ENCODE measurements at places on chromosomes 6 and 20.
A peak's percentile ranks its signal among the peaks of the same experiment; 100 is the strongest.

DNA sequence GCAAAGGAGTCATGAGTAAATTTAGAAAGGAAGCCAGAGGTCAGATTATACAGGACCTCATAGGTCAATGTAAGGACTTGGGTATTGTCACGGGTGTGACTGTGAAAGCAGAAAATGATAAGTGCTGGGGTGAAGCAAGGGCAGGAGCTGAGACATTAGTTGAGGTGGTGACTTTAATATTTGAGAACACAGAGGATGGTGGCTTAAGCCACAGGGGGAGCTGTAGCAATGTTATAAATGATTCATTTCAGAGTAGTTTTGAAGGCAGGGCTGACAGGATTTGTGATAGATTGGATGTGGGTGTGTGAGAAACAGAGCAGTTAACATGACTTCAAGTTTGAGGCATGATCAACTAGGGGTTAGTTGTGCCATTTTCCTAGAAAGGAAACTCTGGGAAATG lies 659.9 kb downstream of the EPM2A start:
- DNase-seq, result no peak

DNA sequence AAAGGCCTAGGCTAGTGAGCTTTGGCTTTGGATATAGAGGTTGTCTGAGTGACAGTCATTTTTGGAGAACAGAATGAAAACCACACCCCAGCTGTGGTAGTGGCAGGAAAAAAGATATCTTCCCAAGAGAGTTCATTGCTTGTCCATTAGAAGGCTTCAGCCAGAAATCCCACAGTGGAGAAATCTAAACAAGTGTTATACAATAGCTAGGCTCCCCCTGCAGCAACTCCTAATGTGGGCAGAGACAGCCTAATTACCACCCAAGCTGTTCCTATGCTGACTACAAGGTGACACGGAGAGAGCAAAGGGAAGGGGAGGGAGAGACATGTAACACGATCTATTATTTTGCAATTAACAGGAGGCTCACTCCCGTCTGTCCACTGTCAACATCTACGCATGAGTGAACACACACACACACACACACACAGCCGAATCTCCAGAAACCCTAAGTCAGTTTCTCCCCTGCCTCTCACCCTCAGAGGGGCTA lies 147.5 kb upstream of the TCF21 start:
- no peak for DNase-seq

- no peak for DNase-seq
Measured at GRCh38 chr6:117494694-117495318, 12.3 kb downstream of the DCBLD1 start.

DNA sequence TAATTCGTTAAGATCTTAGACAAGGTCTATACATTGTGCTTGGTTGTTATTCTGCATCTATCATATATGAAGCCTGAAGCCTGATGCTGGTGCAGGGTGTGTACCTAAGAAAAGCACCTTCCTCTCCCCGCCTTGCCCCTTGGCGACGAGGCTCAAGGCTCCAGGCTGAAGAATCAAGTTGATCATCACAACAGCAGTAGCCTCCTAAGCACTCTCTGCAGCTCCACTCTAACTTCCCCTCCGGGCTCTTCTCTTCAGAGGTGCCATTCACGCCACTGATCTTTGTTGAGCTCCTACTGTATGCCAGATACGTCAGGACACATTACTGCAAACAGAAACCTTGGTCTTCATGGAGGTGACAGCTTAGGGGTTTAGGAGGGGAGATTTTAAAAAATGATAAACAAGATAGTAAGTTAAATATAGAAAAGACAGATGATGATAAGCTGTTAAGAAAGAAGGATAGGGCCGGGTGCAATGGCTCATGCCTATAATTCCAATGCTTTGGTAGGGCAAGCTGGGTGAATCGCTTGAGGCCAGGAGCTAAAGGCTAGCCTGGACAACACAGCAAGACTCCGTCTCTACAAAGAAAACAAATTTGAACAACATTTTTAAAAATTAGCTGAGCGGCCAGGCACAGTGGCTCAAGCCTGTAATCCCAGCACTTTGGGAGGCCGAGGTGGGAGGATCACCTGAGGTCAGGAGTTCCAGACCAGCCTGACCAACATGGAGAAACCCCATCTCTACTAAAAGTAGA lies 38.4 kb upstream of the ZNF217 start:
- no peak for DNase-seq

- peak; percentile 5 for DNase-seq
Measured at GRCh38 chr6:127436578-127437110, 22.5 kb downstream of the KIAA0408 start.

DNA sequence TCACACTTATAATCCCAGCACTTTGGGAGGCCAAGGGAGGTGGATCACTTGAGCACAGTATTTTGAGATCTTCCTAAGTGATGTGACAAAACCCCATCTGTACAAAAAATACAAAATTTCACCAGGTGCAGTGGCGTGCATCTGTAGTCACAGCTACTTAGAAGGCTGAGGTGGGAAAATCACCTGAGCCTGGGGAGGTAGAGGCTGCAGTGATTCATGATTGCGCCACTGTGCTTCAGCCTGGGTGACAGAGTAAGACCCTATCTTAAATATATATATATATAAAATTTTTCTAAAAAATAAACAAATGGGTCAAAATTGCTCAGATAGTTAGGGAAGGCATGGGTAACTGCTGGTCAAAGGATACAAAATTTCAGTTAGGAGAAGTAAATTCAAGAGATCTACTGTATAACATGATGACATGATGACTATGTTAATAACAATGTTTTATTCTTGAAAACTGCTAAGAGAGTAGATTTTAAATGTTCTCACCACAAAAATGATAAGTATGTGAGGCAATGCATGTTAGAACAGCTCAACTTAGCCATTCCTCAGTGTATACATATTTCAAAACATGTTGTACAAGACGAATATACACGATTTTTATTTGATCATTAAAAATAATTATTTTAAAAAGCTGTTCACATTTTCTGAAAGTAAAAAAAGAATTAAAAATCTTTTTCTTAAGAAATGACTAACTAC lies 24.4 kb downstream of the TBC1D32 start:
- DNase-seq, result no peak

DNA sequence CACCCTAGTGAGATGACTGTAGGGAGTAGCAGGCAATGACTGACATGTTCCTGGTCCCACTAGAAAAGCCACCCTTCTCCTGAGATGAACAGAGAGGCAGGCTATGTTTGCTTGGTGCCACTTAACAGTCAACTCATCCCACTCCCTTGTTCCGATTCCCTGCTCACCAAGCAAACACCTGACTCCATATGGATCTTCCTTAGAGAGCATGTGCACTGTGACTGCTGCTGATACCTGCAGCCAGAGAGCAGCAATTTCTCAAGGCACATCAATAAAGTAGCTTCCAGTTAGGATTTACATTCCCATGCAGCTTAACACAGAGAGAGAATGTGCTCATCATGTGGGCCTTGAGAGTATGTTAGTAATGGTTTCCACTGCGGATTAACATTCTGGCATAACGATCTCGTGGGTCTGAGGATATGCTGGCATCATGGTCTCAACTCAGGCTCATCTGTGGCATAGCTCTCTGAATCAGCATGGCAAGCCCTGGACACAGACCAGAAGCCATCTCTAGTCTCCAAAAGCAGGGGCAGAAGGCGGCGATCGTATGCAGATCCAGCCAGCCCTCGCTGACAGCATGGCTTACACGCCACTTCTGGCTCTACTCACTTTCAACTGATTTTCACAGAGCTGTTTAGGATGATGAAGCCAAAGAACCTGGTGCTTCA lies 43.9 kb downstream of the ATXN1 start:
- no peak for DNase-seq

DNA sequence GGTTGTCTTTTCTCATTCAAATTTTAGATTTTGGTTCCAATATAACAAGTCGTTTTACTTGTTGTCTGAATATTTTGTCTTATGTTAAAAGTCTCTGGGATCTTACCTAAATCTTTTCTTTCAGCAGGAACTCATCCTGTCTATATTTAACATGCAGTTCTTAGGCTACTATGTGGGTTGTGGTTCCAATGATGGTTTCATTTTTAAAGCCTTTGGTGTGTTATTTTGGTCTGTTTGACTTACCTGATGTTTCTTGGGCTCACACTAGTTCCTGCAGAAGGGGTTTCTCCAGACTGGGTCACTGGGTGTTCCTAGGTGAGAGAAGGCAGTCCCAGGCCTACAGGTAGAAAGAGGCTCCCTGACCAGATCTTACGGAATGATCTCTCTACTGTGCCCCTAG lies 17.4 kb downstream of the PRL start:
- no peak for DNase-seq

DNA sequence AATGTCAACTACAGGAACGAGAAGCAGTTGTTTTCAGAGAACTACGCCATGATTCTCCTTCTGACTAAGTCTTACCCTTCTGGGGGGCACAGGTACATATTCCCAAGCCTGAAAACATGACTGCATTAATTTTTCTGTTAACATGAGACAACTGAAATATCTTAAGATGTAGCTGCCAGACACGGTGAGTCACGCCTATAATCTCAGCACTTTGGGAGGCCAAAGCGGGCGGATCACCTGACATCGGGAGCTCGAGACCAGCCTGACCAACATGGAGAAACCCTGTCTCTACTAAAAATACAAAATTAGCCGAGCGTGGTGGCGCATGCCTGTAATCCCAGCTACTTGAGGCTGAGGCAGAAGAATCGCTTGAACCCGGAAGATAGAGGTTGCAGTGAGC lies 21.7 kb downstream of the TBC1D20 start:
- no peak for DNase-seq

- no peak for DNase-seq
Measured at GRCh38 chr6:149904661-149905370, 6.9 kb upstream of the RAET1E start.

DNA sequence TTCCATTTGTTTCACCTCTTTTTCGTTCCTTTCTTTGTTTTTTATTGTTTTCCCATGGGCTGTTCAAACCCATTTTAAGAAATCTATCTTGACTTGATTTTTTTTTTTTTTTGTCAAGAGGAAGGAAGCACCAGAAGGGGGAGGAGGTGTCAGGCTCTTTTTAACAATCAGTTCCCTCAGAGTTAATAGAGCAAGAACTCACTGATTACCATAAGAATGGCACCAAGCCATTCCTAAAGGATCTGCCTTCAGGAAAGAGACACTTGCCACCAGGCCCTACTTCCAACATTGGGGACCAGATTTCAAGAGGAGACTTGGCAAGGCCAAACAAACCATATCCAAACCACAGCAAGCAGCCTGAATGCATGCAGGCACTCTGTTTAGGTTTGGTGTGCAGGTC lies 168.0 kb downstream of the OTOR start:
- DNase-seq, result no peak

DNA sequence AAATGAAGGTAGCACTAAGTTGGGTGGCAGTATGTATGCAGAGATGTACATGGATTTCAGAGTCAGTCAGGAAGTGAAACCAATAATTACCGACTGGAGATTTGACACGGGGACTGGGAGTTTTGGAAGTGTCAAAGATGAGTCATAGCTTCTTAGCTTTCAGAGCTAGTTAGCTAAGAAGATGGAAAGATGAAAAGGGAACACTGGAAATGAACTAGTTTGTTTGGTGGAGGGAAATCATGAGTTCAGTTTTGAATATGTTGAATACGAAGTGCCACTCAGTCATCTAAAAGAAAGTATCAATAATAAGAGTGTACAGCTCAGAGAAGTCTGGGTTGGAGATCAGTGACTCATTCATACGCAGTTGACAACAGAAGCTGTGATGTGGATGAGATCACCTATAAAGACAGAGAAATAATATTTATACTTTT lies 7.5 kb downstream of the ESF1 start:
- no peak for DNase-seq

DNA sequence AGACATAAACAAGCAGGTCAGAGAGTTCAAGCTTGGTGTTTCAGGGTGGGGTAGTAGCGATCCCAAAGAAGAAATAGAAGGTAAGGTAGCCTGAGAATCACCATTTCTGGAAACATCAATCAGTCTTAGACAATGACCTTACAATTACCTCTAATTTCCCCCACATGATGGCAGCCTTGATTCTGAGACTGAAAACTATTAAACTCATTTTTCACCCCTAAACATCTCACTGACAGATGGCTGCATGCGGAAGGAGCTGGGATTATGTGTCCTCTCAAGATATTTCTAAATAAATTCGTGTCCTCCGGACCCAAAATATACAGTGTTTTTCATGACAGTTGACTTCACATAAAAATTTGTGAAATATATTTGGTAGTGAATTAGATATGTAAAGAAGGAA lies 61.0 kb downstream of the KIF6 start:
- no peak for DNase-seq

DNA sequence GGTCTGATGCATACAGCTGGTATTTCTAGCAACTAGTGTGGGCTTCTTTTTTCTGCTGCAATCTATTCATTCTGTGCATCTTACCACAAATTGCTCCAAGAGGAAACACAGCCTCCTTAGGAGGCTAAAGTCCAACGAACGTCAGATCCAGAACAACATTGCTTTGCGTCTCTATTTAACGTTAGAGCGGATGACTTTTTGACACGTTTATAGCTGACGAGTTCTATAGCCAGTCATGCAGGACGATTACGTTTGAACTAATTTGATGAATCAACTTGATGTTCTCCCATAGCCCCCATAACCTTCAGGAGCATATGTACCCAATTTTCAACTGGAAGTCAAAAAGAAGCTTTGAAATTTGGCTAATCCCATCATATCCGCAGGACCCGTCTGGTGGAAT lies 59.9 kb downstream of the TSHZ2 start:
- no peak for DNase-seq

GRCh38 chr6:7529141-7529540 lies 12.3 kb upstream of the DSP start:
- no peak for DNase-seq

- DNase-seq, result no peak
Measured at GRCh38 chr20:57332105-57333089, 2.8 kb downstream of the SPO11 start.

- no peak for DNase-seq
Measured at GRCh38 chr6:158043008-158043407, 61.3 kb downstream of the SYNJ2 start.

DNA sequence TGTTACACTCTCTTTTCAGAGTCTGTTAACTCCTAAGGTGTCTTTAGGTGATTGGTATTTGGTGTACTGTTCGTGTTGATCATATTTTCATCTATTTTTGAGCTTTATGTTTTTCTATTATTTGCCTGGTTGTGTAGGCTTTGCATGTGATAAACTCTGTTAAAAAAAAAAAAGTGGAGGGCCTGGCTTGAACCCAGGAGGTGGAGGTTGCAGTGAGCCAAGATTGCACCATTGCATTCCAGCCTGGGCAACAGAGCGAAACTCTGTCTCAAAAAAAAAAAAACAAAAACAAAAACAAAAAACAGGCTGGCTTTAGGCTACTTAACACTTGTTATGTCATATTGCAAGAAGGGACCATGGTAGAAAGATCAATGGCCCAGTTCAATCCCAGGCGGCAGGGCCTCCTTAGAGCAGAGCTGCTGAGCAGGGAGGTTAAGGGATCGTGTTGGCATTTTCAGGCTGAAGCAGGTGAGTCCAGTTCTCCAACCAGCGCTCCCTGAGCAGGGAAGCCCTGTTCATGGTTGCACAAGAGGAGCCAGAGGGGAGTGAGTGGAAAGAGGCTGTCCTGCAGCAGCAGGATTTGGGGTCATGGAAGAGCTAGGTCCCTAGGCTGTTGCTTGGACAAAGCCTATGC lies 8.5 kb downstream of the PYGB start:
- no peak for DNase-seq

GRCh38 chr6:142945446-142946180 lies 637 bp upstream of the HIVEP2 start:
- peak; percentile 55 for DNase-seq
